ENCODE measurements at places on chromosomes 6 and 20. TPM values are rescaled to one million over a fixed set of nuclear protein-coding genes. Genes with fewer than 3 reads are reported as not detected.

- no peak for DNase-seq
These were observed 50.7 kb downstream of the CLIC5 start for GRCh38 chr6:45965007-45965406.

C20orf202 gene
- not detected for total RNA-seq

GRM1 gene
- under 0.01 TPM for total RNA-seq

DNA sequence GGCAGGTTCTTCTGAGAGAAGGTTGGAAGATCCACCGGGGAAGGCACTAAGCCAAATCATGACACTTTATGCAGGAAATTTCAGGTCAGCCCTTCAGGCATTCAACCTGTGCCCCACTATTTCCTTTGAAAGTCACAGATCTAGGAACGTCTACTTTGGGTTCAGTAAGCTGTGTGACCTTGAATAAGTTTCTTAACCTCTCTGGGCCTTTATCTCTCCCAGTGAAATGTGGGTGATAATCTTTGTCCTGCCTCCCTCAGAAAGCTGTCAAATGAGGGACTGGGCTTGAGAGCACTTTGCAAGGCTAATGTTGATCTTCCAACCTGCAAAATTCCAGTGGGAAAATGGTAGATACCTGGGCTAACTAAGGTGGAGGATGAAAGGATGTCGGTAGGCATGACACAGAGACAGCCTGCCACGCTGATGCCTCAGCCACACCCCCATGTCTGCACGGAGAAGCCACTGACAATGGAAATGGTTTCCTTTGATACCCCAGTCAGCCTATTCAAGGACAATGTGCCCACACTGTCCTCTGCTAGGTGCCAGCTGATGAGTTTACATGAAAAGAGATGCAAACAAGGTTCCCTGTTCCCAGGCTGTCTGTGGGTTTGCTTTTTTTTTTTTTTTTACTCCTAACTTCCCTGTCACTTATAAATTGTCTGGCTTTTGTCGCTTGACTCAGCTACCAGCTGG is 9.3 kb downstream of the BNIP5 start:
- no peak for DNase-seq

Data from body of pancreas (tissue), 4 donors.